Activated CD8-positive, alpha-beta T cell treated with anti-CD3 and anti-CD28 coated beads, Interleukin-2, amount 10 ng/mL, durations not matched to agents 7 days and 5 days (primary cell): ENCODE measurements at places on chromosomes 1 and 21.

DNA sequence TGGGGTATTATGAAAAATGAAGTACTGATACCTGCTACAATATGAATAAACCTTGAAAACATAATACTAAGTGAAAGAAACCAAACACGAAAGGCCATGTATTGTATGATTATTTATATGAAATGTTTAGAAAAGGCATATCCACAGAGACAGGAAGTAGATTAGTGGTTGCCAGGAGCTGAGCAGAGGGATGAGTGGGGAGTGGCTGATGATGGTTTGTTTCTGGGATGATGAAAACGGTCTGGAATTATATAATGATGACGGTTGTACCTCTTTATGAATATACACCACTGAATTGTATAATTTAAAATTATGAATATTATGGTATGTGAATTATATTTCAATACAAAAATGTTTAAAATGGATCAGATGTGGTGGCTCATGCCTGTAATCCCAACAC is 63.8 kb upstream of the MPC2 start:
- DNase-seq = no peak

DNA sequence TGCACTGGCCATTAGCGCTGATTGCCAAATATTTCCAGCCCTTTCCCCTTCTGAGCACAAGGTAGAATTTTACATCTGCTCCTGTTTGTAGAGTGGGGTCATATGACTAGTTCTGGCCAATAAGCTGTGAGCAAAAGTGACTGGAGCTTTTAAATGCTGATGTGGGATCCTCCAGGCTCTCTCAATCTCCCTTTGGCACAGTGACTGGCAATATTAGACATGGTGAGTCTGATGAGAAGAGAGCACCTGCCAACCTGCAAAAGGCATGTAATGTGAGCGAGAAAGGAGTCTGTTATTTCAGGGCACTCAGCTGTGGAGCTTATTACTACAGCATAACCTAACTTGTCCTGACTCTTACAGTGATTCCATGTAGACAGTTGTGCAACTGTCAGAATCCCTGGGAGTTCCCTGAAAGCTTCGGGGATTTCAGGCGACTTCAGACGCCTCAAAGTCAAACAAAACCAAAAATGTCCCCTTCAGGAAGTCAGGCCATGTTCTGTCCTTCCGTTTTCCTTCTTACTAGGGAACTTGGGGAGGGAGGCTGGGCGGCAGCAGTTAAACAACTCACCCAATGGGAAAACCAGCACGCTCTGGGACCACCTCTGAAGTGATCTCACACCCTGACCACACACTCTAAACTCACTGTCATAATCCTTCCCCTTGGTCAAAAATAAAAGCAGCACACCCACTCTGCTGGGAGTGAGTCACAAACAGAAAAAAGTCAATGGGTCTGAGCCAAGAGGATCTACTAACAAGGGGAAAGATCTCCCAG is 3.6 kb upstream of the RASSF5 start:
- peak; percentile 56 for DNase-seq

- DNase-seq = no peak
Measured at GRCh38 chr1:117321680-117322609, 45.3 kb upstream of the MAN1A2 start.

DNA sequence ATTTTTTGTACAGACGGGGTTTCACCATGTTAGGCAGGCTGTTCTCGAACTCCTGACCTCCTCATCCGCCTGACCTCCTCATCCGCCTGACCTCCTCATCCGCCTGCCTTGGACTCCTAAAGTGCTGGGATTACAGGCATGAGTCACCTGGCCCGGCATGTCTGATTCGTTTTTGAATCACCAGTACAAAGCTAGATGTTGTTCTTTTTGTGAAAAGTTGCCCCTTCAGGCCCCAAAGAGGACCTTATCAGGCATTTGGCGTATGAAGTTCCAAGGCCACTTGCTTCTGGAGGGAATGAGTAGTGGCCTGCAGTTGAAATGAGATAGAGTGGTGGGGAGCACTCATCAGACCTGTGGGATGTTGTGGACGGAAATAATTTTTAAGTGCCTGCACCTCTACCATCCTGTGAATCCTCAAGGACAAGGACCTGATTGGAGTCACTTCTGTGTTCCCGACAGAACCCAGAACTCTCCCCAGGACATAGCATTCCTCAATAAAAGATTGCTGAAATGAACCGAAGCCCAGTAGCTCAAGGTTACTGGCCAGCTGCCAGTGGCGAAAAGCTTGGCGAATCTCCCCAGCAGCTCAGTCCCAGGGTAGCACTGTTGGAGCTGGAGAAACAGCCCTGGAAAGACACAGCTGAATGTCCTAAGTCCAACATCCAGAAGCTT is 50.1 kb downstream of the NDUFS5 start:
- no peak for DNase-seq

DNA sequence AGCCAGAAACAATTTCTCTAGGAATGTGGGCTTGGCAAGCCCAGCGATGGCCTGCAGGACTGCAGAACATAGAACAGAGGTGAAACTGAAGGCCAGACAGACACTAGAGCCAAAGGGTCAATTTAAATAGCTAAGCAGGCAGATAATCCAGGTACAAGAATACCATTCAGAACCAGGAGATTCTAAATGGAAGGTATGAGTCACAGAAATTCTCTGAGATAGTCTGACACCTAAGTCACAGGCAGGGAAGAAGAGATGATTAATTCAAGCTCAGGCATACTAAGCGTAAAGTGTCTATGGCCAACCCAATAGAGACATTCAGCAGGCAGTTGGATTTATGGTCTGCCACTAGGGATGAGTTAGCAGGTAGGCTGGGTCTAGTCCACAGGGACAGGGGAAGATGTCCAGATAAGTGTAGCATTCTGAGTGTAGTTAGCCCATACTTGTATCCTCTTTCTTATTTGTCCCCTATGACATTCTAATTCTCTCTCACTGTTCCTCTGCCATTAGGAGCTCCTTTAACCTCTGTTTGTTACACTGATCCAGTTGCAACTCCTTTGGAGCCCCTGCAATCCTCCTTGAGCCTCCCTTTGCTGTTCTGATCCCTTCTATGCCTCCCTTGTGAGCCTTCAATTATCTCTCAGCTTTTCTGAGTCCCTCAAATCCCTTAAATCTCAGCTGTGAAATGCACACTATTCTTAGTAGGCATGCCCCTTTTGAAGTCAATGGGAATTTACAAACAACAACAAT is 383.8 kb downstream of the LMO4 start:
- DNase-seq = no peak

- DNase-seq = no peak
Measured at GRCh38 chr21:46078978-46079351, 18.9 kb upstream of the COL6A2 start.

DNA sequence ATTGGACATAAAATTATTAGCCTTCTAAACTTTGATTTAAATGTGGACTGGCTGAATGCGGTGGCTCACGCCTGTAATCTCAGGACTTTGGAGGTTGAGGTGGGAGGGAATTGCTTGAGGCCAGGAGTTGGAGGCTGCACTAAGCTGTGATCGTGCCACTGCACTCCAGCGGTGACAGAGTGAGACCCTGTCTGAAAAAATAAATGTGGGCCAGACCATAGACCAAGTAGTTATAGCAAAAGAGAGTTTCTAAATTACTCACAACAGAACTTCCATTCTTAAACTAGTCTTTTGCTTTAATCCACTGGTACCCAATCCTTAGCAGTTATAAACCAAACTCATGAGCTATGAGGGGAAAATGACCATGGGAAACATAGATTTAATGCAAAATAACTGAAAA is 35.2 kb downstream of the RAP1A start:
- DNase-seq = no peak

DNA sequence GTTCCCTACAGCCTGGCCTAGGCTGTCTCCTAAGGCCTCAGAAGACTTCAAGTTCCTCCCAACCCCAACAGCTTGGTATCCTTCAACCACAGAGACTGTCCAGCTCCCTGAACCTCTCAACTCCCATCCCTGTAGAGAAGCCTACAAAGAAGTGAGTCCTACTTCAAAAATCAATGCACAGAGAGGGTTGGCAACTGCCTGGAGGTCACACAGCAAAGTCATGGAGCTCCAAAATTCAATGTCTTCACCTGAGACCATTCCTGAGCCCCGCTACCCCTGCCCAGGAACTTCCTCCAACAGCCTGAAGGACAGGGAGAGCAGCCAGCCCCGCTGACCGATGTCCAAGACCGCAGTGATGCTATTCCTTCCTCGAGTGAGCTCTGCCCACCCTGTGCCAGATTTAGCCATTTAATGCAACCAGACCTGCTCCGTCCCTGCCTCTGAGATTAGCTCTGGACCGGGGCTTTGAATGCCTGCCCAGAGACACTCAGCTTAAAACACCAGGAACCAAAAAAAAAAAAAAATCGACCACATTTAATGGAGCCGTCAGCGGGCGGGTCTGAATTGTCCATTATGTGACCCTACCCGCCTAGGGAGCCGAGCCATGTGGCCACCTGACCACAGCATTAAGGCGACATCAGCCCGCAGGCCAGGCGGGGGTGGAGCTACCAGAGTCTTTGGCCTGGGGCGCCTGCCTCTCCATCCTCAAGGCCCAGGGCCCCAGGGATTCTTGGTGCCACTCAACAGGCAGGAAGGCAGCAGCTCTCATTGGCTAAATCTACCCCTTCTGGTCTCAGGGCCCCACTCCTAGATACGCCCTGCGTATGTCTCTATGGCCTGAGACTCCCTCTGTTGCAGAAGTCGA is 148.6 kb downstream of the SYF2 start:
- DNase-seq = no peak

- no peak for DNase-seq
Measured at GRCh38 chr1:96782856-96783255, 61.3 kb downstream of the PTBP2 start.

GRCh38 chr1:66852870-66853269 is 51.8 kb upstream of the INSL5 start:
- no peak for DNase-seq

GRCh38 chr1:170562646-170563338 is 30.8 kb downstream of the GORAB start:
- peak; percentile 40 for DNase-seq

- no peak for DNase-seq
Measured at GRCh38 chr21:35896060-35896459, 164.3 kb downstream of the SETD4 start.

GRCh38 chr1:185337246-185337645 is 20.2 kb upstream of the IVNS1ABP start:
- DNase-seq = no peak

- DNase-seq = no peak
Measured at GRCh38 chr1:4611563-4612341, 42.7 kb upstream of the AJAP1 start.

GRCh38 chr1:178031856-178032320 is 62.0 kb upstream of the RASAL2 start:
- peak; percentile 38 for DNase-seq

GRCh38 chr1:230877146-230877923 is 9.0 kb upstream of the C1orf198 start:
- DNase-seq = no peak

DNA sequence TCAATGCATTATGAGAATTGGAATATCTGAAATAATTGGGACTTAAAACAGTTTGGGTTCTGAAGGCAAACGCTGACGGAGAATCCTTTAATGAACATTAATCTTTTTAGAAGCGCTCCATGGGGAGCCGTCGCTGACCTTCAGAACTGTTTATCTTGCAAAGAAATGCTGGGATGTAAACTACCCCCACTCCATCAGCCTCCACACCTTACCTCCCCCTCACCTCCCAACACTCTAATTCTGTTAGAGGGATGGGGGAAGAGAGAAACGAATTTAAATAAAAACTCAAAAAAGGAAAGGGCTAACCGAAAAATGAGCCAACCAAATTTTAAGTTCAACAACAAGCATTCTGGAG is 44.1 kb upstream of the DNAJC6 start:
- no peak for DNase-seq

DNA sequence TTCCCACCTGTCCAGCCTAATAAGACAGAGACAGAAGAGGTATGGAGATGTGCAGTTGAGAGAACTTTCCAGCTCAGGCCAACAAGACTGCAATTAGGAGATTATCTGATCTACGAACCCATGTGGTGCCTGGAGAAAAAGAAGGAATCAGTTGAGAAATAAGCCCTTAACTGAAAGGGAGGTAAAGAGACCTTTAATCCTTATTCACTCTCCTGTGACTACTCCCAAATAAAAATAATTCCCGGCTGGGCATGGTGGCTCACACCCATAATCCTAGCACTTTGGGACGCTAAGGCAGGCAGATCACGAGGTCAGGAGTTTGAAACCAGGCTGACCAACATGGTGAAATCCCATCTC is 31.9 kb upstream of the SARS1 start:
- DNase-seq = no peak

DNA sequence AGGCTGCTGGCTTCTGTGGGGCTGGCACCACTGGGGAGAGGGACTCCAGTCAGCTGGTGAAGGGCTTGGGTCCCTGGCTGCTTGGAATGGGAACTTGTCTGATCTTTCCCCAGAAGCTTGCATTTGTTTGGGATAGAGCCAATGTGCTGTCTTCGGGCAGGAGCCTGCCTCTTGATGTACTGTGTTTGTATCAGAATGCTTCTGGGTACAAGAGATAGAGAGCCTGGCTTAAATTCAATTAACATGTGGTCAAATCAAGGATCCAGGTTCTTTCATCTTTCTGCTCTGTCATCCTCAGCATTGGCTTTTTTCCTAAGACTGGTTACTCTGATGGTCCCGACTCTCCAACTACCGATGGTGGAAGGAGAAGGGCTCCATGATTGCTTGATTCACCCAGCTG is 16.0 kb upstream of the PROK1 start:
- DNase-seq = no peak

DNA sequence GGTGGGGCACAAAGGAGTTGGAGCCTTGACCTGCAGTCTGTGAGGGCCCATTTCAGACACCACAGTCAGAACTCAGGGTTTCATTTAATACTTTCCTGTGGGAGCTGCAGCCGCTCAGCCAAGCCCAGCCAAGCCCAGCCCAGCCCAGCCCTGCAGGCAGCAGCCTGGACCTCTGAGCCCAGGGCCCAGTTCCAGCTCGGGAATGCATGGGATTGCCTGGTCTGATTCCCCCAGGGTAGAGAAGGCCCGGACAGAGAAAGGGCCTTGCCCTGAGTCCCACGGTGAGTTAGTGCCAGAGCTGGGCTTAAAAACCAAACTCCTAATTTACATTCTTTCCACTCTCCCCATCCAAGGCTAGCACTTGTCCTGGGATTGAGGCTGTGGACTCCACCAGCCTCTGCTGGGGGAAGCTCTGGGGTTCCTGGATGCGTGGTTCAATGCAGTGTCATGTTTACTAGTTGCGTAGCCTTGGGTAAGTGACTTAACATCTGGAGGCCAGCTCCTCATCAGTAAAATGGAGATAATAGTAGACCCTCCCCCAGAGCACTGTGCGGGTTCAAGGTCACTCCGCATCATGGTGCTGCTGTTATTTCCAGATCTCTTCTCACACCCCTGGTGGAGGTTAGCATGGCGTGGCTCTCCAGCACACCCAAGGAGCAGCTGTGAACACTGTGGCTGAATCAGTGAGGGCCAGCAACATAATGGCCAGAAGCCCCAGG is 29.2 kb upstream of the PKP1 start:
- DNase-seq = no peak
